ENCODE measurements at places on chromosomes 4 and X. TPM values are rescaled to one million over a fixed set of nuclear protein-coding genes. Genes with fewer than 3 reads are reported as not detected.
A peak's percentile ranks its signal among the peaks of the same experiment; 100 is the strongest.

- no peak for DNase-seq
- no peak overlapping the region for H3K4me3 ChIP-seq
- H3K36me3 ChIP-seq: no peaks in the 10 kb centered on the region
- no peak overlapping the region for H3K27ac ChIP-seq
These were observed 54.1 kb downstream of the SHROOM3 start for GRCh38 chr4:76488888-76489685.

DNA sequence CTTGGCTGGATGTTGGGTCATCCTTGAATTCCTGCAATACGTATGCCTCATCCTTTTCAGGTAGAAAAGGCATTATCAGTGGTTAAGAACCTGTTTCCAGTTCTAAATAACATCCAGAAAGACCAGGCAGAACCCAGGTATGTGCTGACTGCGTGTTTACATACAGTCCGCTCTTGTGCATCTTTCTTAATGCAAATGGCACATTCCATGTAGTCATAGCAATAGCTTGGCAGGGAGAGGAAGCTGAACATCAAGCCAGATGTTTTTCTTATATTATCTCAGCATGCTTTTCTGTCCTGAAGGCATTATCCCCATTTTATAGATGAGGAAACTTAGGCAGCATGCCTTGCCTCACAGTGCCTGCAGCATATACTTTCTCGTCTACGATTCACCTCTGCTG, 2.1 kb downstream of the DCLK2 start:
- no peak overlapping the region for H3K27ac ChIP-seq
- peaks cover 8% of the 10 kb centered on the region for H3K27me3 ChIP-seq
- H3K4me3 ChIP-seq: no peak overlapping the region
- no peaks in the 10 kb centered on the region for H3K36me3 ChIP-seq

GRCh38 chr4:186932196-186932595, 208.5 kb upstream of the FAT1 start:
- peaks cover 9% of the 10 kb centered on the region for H3K4me1 ChIP-seq
- no peak overlapping the region for H3K27ac ChIP-seq
- no peak overlapping the region for H3K4me3 ChIP-seq

GRCh38 chrX:136157187-136157586, 9.9 kb downstream of the FHL1 start:
- no peak overlapping the region for H3K4me3 ChIP-seq
- H3K27ac ChIP-seq: no peak overlapping the region
- DNase-seq: peak; percentile 46
- H3K4me1 ChIP-seq: no peaks in the 10 kb centered on the region

- H3K27me3 ChIP-seq: no peaks in the 10 kb centered on the region
- no peak overlapping the region for H3K27ac ChIP-seq
These were observed 18.8 kb upstream of the MXD4 start for GRCh38 chr4:2280531-2281300.

DNA sequence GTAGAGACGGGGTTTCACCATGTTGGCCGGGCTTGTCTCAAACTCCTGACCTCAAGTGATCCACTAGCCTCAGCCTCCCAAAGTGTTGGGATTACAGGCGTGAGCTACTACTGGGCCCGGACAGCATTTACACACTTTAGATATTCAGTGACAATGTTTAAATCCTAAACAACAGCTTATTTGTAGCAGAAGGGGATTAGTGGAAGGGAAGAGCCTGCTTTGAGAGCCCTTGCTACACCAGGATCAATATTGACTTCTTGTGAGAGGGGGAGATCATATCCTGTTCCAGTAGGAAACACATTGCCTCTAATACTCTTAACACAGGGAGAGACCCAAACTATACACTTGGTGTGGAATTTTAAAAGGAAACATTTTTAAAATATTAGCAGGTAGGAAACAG, 7.1 kb downstream of the MGST2 start:
- no peak overlapping the region for H3K4me3 ChIP-seq
- H3K27me3 ChIP-seq: no peaks in the 10 kb centered on the region
- no peak overlapping the region for H3K27ac ChIP-seq
- peaks cover under 1% of the 10 kb centered on the region for H3K4me1 ChIP-seq
- no peak for DNase-seq

- H3K36me3 ChIP-seq: peaks cover 8% of the 10 kb centered on the region
- no peak overlapping the region for H3K27ac ChIP-seq
- no peaks in the 10 kb centered on the region for H3K27me3 ChIP-seq
- H3K4me1 ChIP-seq: peaks cover 3% of the 10 kb centered on the region
- DNase-seq: peak; percentile 37
- no peak overlapping the region for H3K4me3 ChIP-seq
These were observed 42.1 kb upstream of the CENPU start for GRCh38 chr4:184775854-184776555.

DNA sequence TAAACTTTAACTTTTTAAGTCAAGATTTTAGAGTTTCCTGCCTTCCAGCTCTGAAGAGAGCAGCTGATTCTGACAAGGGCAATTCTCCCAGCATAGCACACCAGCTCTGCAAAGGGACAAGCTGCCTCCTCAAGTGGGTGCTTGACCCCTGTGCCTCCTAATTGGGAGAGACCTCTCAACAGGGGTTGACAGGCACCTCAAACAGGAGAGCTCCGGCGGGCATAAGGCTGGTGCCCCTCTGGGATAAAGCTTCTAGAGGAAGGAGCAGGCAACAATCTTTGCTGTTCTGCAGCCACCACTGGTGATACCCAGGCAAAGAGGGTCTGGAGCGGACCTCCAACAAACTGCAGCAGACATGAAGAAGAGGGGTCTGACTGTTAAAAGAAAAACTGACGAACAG, 872.9 kb upstream of the PCDH10 start:
- H3K4me1 ChIP-seq: no peaks in the 10 kb centered on the region
- no peak for DNase-seq
- H3K4me3 ChIP-seq: no peak overlapping the region
- H3K36me3 ChIP-seq: no peaks in the 10 kb centered on the region

GRCh38 chr4:185016101-185016940, 2.0 kb upstream of the HELT start:
- no peak for DNase-seq
- H3K4me3 ChIP-seq: no peak overlapping the region
- peaks cover 98% of the 10 kb centered on the region for H3K27me3 ChIP-seq
- H3K4me1 ChIP-seq: peaks cover 12% of the 10 kb centered on the region
- H3K36me3 ChIP-seq: no peaks in the 10 kb centered on the region

GRCh38 chr4:5979981-5980380, 38.2 kb downstream of the C4orf50 start:
- peaks cover 7% of the 10 kb centered on the region for H3K27me3 ChIP-seq
- no peak overlapping the region for H3K27ac ChIP-seq
- no peaks in the 10 kb centered on the region for H3K36me3 ChIP-seq
- H3K4me3 ChIP-seq: no peak overlapping the region
- H3K4me1 ChIP-seq: no peaks in the 10 kb centered on the region
- DNase-seq: no peak

GRCh38 chr4:88706574-88706973, 8.9 kb upstream of the NAP1L5 start:
- H3K27ac ChIP-seq: peak overlapping the region; percentile 69
- no peak overlapping the region for H3K4me3 ChIP-seq
- H3K27me3 ChIP-seq: no peaks in the 10 kb centered on the region
- peaks cover 17% of the 10 kb centered on the region for H3K36me3 ChIP-seq
- peaks cover 3% of the 10 kb centered on the region for H3K4me1 ChIP-seq

GRCh38 chr4:75745721-75746199, 21.4 kb downstream of the USO1 start:
- no peaks in the 10 kb centered on the region for H3K4me1 ChIP-seq
- no peak for DNase-seq
- H3K27ac ChIP-seq: no peak overlapping the region
- no peak overlapping the region for H3K4me3 ChIP-seq
- peaks cover 7% of the 10 kb centered on the region for H3K36me3 ChIP-seq

LNX1 gene
- 2.4 TPM for total RNA-seq

- no peak overlapping the region for H3K27ac ChIP-seq
- no peak overlapping the region for H3K4me3 ChIP-seq
- no peak for DNase-seq
These were observed 8.4 kb downstream of the ANK2 start for GRCh38 chr4:113057891-113058290.

DNA sequence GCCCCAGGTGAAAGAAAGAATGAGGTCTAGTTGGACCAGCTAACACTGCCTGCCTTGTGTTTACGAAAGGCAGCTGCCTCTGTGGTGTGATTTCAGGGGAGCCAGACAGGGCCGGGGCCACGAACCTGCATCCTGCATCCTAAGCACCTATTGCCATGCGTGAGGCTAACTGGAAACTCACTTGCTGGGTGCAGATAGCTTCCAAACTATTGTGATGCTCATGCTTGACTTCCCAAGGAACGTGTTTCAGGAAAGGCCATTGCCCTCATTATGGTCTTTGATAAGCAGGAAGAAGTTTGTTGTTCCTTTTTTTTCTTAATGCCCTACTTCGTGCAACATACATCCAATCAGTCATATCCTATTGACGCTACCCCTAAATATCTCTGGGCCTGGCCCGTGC, 2.3 kb upstream of the IRF2 start:
- H3K4me1 ChIP-seq: peaks cover 20% of the 10 kb centered on the region
- no peak overlapping the region for H3K4me3 ChIP-seq
- no peak for DNase-seq
- H3K27me3 ChIP-seq: no peaks in the 10 kb centered on the region

- no peak overlapping the region for H3K4me3 ChIP-seq
- H3K27ac ChIP-seq: no peak overlapping the region
- peaks cover 3% of the 10 kb centered on the region for H3K27me3 ChIP-seq
- DNase-seq: no peak
- H3K4me1 ChIP-seq: no peaks in the 10 kb centered on the region
These were observed 13.4 kb upstream of the DHRSX start for GRCh38 chrX:2514131-2514530.

DNA sequence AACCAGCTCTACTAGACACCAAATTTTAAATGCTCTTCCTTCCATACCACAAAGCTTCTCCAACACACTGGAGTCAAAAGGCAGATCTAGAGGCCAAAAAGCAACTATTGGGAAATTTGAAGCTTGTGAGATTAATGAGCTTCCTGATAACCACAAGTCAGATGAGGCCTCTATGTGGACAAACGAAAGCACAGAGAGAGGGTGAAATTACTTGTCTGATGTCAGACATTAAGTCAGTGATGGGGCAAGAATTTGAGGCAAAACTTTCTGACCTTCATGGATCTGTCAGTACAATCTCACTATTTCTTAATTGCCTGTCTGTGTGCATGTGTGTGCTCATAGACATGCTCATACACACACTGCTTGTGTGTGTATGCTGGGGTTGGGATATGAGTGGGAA, 103.6 kb downstream of the GUCY2F start:
- H3K4me3 ChIP-seq: no peak overlapping the region
- H3K27me3 ChIP-seq: peaks cover 15% of the 10 kb centered on the region
- DNase-seq: no peak
- no peaks in the 10 kb centered on the region for H3K4me1 ChIP-seq
- H3K36me3 ChIP-seq: no peaks in the 10 kb centered on the region

GRCh38 chrX:39203427-39203826, 402.2 kb downstream of the MID1IP1 start:
- no peaks in the 10 kb centered on the region for H3K36me3 ChIP-seq
- DNase-seq: no peak
- H3K4me3 ChIP-seq: no peak overlapping the region
- peaks cover 17% of the 10 kb centered on the region for H3K27me3 ChIP-seq
- H3K27ac ChIP-seq: no peak overlapping the region

GRCh38 chrX:74080165-74080564, 223.8 kb upstream of the ZCCHC13 start:
- H3K27ac ChIP-seq: no peak overlapping the region
- DNase-seq: no peak
- H3K27me3 ChIP-seq: no peaks in the 10 kb centered on the region

- H3K27ac ChIP-seq: no peak overlapping the region
- no peaks in the 10 kb centered on the region for H3K4me1 ChIP-seq
- H3K27me3 ChIP-seq: no peaks in the 10 kb centered on the region
- no peak overlapping the region for H3K4me3 ChIP-seq
- H3K36me3 ChIP-seq: no peaks in the 10 kb centered on the region
These were observed 73.6 kb downstream of the C4orf46 start for GRCh38 chr4:158597879-158598596.

NAA11 gene
- 0.13 TPM for total RNA-seq

ZCCHC12 gene
- 0.27 TPM for total RNA-seq

DBET gene
- not detected for total RNA-seq

- no peaks in the 10 kb centered on the region for H3K27me3 ChIP-seq
- no peak for DNase-seq
- H3K36me3 ChIP-seq: no peaks in the 10 kb centered on the region
These were observed 57.3 kb upstream of the FGF16 start for GRCh38 chrX:77389891-77390290.

USP17L20 gene
- total RNA-seq: not detected

GPR34 gene
- 6.4 TPM for total RNA-seq

All from muscle of leg (tissue), 16 donors.